ENCODE measurements at places on chromosomes 5 and 9.

- DNase-seq, result no peak
These were observed 84.2 kb upstream of the PCSK1 start for GRCh38 chr5:96517295-96517694.

GRCh38 chr5:8473827-8474568 lies 605.0 kb downstream of the MTRR start:
- no peak for DNase-seq

- no peak for DNase-seq
These were observed 7.9 kb downstream of the NRARP start for GRCh38 chr9:137294091-137294680.

- DNase-seq, result no peak
These were observed 116.7 kb downstream of the ADAMTS2 start for GRCh38 chr5:179228341-179229121.

GRCh38 chr5:170283296-170283695 lies 14.3 kb downstream of the LCP2 start:
- DNase-seq, result no peak

DNA sequence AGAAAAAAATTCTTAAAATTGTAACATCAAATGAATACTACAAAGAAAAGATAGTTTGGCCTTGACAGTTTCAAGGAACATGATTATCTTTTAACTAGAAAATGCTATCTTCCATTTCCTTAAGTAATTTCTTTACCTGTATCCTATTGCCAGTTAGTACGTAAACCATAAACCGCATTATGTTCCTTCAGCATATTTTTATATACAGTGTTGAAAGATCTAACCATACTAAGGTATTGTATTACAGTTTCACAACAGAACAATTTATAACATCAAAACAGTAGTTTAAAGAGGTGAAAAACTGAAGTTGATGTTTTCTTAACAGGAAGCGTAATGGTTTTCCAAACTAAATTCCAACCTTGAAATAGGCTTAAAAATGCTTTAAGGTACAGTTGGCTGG lies 45.1 kb downstream of the GLRX start:
- no peak for DNase-seq

GRCh38 chr9:93268551-93269314 lies 84.8 kb downstream of the WNK2 start:
- no peak for DNase-seq

GRCh38 chr5:150464554-150465012 lies 15.0 kb upstream of the RPS14 start:
- no peak for DNase-seq
